ENCODE measurements at places on chromosomes 7 and 10.

DNA sequence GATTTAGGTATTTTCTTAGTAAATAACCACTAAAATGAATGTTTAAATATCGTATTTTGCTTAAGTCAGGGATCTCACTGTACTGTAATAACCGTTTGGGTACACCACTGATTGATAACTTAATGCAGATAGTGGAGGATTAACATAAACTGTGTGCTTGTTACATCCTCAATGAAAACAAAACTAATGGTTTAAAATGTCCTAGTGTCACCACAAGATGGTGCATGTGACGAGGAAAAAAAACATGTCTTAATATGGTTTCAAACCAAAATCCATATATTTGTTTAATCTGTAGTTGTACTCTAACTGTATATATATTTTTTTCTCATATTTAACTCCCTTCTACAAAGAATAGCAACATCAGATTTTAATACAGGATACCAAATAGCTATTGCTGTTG, 19.2 kb downstream of the ARMC10 start:
- DNase-seq = no peak

- no peak for DNase-seq
Measured at GRCh38 chr10:86837663-86838062, 81.2 kb downstream of the BMPR1A start.

GRCh38 chr7:135601182-135601581, 43.5 kb downstream of the NUP205 start:
- no peak for DNase-seq

GRCh38 chr10:70693619-70694335, 21.5 kb downstream of the ADAMTS14 start:
- no peak for DNase-seq

GRCh38 chr7:35261041-35261440, 7.1 kb upstream of the TBX20 start:
- DNase-seq = no peak

DNA sequence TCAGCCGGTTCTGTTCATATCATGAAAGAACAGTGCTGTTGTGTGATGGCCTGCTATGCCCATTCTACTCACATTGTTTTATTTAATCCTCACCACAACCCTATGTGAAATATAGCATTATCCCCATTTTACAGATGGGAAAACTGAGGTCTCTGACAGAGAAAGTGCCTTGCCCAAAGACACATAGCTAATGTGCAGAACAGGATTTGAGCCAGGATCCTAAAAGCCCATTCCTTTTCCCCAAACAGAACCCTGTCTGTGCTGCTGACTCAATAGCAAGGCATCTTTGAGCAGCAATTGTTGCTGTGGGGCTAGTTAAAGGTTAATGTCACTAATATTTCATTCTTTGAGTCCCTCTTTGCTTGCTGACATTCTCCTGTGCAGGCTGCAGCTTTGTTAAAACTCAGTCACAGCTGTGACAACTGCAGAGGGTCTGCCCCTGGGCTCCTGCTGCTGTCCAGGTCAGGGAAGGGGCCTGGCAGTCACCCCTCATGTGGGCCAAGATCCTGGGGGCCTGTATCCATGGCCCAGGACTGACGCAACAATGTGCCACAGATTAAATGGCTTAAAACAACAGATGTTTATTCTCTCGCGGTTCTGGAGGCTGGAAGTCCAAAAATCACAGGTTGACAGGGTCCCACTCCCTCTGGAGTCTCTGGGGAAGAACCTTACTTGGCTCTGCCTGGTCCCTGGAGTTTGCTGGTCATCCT, 40.4 kb downstream of the AFAP1L2 start:
- no peak for DNase-seq

GRCh38 chr7:29019896-29020295, 61.8 kb upstream of the TRIL start:
- DNase-seq = no peak

DNA sequence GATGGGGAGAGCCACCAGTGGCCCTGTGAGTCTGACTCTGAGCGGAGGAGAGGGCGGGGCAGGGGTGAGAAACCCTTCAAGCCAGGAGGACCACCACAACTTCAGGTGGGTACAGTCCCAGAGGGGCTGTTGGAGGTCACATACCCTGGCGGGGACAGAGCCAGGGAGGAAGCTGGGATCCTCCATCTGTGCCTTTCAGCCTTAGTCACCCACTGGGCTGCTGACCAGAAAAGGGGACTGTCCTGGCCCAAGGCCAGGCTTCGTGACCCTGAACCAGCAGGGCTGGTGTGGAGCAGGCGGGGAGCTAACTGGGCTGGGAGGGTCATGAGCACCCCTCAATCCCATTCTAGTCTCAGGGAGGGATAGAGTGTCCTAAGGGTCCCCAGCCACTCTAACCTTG, 1.5 kb upstream of the CALHM3 start:
- no peak for DNase-seq

DNA sequence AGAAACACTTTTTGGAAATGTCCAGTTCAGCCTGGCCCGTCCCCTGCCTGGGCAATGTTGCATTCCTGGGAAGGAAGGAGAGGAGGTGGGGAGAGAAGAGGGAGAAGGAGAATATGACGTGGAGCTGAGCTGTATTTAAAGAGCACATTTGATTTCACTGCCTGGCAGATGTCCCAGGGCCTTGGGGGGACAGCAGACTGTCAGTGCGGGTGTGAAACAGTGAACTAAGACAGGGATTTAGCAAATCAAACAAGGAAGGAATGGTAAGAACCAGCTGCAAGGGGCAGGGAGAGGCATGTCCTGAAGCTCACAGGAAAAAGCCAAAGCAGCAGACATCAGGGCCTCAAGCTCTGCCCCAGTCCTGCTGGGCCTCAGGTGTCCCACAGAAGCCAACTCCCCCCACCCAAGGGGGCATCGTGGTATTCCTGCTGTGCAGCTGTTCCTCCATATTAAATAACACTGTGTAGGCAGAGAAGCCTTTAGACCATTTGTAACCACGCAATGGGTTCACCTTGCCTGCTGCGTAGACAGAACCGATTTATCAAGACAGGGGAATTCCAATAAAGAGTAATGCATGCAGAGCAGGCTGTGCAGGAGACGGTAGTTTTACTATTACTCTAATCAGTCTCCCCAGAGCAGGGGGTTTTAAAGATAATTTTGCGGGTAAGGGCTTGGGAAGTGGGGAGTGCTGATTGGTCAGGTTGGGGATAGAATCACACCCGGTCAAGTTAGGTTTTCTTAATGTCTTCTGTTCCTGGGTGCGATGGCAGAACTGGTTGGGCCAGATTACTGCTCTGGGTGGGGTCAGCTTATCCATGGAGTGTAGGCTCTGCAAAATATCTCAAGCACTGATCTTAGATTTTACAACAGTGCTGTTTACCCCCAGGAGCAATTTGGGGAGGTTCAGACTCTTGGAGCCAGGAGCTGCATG, 18.3 kb downstream of the LEP start:
- DNase-seq = no peak

DNA sequence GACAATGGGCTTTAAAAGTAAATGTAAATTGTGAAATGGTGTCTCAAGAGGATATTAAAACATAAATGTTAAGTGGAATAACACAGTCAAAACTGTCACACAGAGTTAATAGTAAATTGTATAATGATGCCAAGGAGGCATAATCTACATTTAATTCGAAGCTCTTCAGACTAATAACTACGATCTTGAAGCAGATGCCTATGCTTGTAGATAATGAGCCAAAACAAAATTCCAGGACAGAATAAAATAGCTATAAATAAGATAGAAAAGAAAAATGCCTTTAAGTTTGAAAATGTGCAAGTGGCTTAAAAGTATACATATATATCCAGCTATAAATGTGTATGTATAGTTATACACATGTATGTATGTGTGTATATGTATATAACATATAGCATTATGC, 17.5 kb downstream of the TWIST1 start:
- DNase-seq = no peak

Data from NT2/D1 (cell line).